Parietal lobe (tissue), 2 donors: ENCODE measurements at places on chromosomes 13 and 19. TPM values are rescaled to one million over a fixed set of nuclear protein-coding genes. Genes with fewer than 3 reads are reported as not detected.

The ILF3 gene
- 277 TPM for total RNA-seq

The FPR3 gene
- total RNA-seq = not detected

The MBNL2 gene
- total RNA-seq = 27.9 TPM

The ZFP30 gene
- 109 TPM for total RNA-seq

The ERF gene
- total RNA-seq = 9.4 TPM

The VSTM2B gene
- total RNA-seq = 18.8 TPM

The GJB2 gene
- total RNA-seq = 0.63 TPM

The ZNF274 gene
- total RNA-seq = 43.8 TPM

The POLD1 gene
- total RNA-seq = 18.8 TPM

The TPTE2 gene
- not detected for total RNA-seq

The MUC16 gene
- not detected for total RNA-seq

The RHPN2 gene
- total RNA-seq = 2.5 TPM

The SERPINE3 gene
- total RNA-seq = 0.63 TPM

The TRAPPC5 gene
- total RNA-seq = 13.1 TPM

The PBX4 gene
- 19.4 TPM for total RNA-seq

The ELSPBP1 gene
- not detected for total RNA-seq

The ZNF583 gene
- total RNA-seq = 71.7 TPM

The SLC10A2 gene
- not detected for total RNA-seq

The FBXO46 gene
- 14.7 TPM for total RNA-seq

The RXFP2 gene
- not detected for total RNA-seq

The LHB gene
- not detected for total RNA-seq

The ZNF614 gene
- total RNA-seq = 29.1 TPM

The ZNF723 gene
- total RNA-seq = not detected

The ARRDC5 gene
- total RNA-seq = not detected

The CBY2 gene
- total RNA-seq = not detected

The IRGQ gene
- total RNA-seq = 94.8 TPM

The HS6ST3 gene
- 21.3 TPM for total RNA-seq

The B3GNT8 gene
- total RNA-seq = not detected

The ZNF681 gene
- total RNA-seq = 21.9 TPM

The VSTM1 gene
- not detected for total RNA-seq

The ADM5 gene
- 1.9 TPM for total RNA-seq

The SIAH3 gene
- 11.9 TPM for total RNA-seq

The RASAL3 gene
- total RNA-seq = 0.31 TPM

The SLC5A5 gene
- not detected for total RNA-seq

The SRRM5 gene
- total RNA-seq = not detected

The NPHS1 gene
- total RNA-seq = not detected

The CKM gene
- not detected for total RNA-seq

The SHISA7 gene
- total RNA-seq = 8.5 TPM

The LGALS4 gene
- total RNA-seq = not detected

The SLC1A6 gene
- 47.6 TPM for total RNA-seq

The CABP5 gene
- total RNA-seq = not detected

The TJP3 gene
- total RNA-seq = not detected

The ACP4 gene
- total RNA-seq = not detected

The OR7A10 gene
- total RNA-seq = not detected
